Activated CD4-positive, alpha-beta T cell treated with anti-CD3 and anti-CD28 coated beads, Interleukin-2, amount 50 U/mL, for 4 hours (primary cell): ENCODE measurements at places on chromosomes 2 and 18.

DNA sequence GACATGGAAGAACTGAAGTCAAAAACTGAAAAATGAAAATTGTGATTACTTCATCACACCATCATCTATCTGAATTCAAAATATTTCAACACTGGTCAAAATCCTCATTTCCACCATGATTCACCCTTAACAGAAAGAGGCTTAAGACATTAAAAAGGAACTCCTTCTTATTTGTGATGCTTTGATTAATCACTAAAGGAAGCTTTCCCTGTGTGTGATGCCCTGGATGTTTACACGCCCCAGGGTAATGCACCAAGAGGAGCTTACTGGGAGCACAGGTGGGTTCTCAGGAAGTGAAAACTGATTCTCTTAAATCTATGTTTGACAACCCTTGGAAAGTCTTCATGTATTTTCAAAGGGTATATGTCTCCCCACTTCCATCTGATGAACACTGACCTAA, 11.5 kb downstream of the GRB14 start:
- DNase-seq = no peak

DNA sequence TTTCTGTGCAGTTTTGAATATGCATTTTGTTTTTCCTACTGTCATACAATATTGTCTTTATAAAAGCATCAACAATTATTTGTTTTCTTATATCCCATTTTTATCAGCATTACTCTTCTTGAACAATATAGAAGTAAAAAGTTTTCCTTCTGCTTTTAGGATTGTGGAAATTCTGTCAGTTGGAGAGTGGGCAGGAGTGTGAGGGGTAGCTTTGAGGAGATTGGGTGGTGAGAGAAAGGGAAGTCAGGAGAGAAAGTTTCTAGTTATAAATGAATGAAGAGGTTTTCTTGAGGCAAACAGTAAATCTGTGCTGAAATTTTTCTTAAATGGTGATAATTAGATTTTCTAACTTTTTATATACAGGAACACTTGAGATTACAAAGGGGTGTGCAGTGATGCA, 151.7 kb upstream of the NOSTRIN start:
- no peak for DNase-seq

GRCh38 chr2:179595284-179595683, 266.1 kb downstream of the ZNF385B start:
- DNase-seq = no peak

GRCh38 chr2:733495-733894, 56.3 kb upstream of the TMEM18 start:
- no peak for DNase-seq

DNA sequence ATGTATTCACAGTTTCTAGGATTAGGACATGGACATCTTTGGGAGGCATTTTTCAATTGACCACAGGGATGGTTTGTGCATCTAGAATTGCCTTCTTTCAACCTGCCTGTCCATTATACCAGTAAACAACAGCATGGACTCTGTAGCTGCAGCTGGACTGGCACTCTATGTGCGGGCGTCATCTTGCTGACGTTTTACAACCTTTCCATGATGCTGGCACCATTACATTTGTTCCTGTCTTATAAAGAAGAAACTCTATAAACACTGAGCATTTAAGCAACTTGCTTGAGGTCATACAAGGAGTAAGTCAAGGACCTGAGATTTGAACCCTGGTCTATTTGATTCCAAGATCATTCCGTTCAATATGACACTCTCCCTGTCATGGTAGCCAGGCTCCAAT, 25.4 kb upstream of the IGFBP5 start:
- no peak for DNase-seq

DNA sequence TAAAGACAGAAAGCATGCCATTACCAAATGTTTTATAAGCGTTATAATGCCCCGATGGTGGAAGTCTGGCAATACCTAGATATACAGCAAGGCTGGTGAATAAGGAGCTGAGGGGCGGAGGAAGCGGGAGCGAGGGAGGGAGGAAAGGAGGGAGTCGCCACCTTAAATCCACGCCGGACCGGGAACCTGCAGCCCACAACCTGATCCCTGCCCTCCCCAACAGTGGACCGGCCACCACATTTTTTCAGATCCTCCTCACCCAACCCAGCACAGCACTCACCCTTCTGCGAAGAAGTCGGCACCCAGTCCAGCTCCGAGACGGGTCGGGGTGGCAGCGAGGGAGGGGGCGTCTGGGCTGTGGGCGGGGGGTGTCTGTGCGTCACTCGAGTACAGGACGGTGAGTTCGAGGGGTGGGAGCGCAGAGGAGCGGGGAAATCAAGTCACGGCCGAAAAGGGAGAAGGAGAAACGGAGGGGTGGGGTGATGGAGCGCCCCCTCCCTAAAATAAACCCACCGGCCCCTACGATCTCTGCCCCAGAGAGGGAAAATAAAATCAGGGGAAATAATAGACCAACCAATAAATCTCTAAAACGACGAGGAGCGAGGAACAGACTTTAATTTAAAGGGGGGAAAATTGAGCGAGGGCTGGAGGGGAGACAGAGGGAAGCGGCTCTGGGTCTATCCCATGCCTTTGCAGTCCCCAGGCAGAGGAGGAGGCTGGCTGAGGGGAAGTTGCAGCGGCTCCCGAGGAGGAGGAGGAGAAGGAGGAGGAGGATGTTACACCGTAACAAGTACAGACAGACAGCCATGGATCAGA, 96.5 kb upstream of the SERTAD2 start:
- peak; percentile 51 for DNase-seq
